ENCODE measurements at places on chromosomes 6 and 20.

GRCh38 chr20:21340991-21341697, 38.0 kb downstream of the XRN2 start:
- no peak for DNase-seq

- no peak for DNase-seq
These were observed 14.4 kb upstream of the RIN2 start for GRCh38 chr20:19743640-19743995.

DNA sequence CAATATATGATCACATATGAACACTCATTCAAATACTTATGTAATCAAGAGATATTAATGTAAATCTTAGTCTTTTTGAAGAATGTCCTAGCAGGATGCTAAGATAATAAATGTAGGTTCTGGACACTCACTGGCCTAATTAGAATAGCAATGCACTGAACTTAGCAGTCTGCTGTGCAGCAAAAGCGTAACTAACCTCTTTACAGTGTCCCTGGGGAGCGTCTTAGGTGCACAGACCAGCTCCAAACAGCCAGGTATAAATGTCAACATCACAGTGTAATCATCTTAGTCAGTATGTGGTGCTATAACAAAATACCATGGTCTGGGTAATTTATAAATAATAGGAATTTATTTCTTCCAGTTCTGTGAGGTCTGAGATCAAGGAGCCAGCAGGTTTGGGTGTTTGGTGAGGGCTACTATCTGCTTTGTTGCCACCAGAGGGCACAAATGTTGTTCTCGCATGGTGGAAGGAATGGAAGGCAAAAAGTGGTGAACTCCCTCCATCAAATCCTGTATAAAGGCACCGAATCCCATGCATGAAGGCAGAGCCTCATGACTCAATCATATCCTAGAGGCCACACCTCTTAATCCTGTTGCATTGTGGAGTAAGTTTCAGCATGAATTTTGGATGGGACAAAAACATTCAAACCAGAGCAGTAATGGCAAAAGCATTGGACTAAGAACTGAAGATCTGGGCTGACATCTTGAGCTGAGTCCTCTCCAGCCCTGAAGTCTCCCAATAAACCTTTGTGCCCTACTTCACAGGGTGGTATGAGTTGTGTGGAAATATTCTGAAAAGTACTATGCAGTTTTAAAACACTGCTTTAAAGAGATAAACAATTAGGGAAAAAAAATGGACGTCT, 41.8 kb upstream of the FOXO3 start:
- DNase-seq, result no peak

DNA sequence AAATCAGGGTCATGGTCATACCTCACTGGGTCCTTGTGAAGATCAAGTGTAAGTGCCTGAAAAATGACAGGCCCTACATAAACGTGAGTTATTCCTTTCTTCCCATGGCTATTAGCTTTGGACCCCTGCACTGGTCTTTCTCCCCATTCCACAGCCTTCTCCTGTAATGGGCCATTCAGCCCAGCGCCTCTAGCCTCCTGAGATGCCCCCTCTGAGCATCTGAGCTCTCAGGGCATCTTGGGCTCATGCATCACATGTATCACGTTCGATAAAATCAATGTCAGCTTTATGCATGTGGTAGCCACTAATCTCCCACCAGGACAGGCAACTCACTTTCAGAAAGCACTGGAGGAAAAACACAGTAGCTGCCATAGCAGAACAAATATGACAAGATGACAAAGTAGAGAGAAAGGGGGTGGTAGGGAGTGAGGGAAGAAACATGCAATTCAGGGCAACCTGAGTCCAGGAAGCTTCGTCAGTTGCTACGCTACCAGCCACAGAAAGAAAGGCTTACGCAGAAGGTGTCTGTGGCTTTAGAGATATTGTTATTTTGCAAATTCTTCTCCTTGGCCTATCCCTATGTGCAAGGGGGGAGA, 498.8 kb downstream of the PTPRT start:
- no peak for DNase-seq

GRCh38 chr20:61835301-61835700, 230.4 kb downstream of the TAF4 start:
- no peak for DNase-seq

DNA sequence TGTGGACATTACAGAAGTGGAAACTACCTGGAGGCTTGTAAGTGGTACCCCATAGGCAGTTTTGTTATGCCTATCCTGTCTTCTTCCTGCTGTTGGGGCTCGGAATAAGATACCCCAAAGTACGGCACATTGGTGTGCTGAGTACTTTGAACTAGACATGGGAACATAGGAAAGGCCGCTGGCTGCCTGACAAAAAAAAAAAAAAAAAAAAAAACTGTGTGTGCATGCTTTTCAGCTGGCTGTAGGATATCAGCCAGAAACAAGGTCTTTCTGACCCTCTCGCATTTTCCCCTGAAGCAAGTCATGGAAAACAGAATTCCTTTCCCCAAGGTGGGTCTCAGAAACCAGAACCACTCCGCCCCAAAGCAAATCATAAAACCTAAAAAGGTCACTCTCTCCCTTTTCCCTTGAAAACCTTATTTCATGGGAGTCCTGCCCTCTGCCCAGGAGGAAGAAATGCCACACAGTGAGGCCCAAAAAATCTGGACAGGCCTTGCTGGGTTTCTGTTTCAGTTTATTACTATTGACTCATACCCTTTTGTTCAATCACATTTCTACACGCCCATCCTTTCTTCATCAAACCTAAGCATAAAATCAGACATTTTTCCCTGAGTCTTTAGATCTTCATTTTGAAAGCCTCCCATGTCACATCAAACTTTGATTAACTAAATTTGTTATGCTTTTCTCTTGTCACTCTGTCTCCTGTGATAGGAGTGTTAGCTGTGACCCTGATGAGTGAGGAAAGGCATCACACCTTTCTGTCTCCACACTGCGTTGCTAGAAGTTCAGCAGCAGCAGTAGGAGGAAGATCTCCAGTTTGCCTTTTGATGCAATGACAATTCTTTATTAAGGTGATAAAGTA, 17.2 kb downstream of the SLC2A12 start:
- no peak for DNase-seq

DNA sequence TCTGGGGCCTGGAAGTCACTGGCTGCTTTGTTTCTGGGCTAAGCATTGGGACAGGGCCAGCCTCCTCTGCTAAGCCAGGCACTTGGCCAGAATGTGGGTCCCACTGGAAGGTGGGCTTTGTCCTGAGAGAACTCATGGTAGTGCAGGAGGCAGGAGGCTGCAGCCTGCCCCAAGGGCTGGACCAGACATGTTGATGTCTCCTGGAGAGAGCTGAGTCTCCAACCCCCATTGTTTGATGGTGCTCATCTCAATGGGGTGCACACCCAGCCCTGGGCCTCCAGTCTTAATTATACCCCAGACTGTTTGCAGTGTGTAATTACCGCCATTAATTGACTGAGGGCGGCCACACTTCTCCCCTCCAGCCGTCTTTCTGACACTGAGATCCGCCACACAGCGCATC, 220.5 kb upstream of the PMEPA1 start:
- DNase-seq, result no peak

DNA sequence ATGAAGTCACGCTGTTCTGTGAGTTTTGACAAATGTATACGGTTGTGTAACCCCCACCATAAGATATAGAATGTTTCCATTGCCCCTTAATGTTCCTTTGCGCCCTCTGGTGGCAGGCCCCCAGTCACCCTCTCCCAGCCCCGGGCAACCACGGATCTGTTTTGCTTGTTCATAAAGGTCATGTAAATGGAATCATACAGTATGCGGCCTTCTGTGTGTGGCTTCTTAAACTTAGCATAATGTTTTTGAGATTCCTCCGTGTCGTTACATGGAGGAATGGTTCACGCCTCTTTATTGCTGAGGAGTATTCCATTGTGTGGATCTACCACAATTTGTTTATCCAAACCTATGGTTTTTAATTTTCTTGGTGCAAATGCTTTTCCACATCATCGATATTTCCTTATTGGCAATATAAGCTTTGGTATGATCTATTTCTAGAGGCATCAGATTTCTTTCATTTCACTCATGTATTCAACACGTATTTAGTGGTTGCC, 28.4 kb downstream of the LYRM2 start:
- DNase-seq, result peak; percentile 58

GRCh38 chr6:142030115-142030619, 102.6 kb upstream of the GJE1 start:
- no peak for DNase-seq

DNA sequence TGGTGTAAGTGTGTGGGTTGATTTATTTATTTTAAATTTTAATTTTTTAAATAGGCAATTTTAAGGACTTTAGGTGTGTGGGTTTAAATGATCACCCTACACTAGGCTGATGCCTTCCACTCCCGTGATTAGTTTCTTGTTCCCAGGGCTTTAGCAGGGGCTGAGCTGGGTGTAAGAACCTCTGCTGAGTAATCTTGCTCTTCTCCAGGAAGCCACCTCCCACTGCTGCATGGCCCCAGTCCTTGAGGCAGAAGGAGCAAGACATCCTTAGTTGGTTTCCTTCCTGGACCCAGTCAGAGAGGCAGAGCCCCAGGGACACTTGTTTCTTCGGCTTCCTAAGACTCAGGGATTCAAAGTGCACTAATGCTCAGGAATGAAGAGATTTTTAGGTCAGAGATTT, 19.8 kb upstream of the CDC5L start:
- no peak for DNase-seq

- DNase-seq, result no peak
These were observed 220.4 kb downstream of the PLCB1 start for GRCh38 chr20:8352486-8352885.

GRCh38 chr6:42441697-42442081, 10.0 kb downstream of the TRERF1 start:
- DNase-seq, result peak; percentile 25

DNA sequence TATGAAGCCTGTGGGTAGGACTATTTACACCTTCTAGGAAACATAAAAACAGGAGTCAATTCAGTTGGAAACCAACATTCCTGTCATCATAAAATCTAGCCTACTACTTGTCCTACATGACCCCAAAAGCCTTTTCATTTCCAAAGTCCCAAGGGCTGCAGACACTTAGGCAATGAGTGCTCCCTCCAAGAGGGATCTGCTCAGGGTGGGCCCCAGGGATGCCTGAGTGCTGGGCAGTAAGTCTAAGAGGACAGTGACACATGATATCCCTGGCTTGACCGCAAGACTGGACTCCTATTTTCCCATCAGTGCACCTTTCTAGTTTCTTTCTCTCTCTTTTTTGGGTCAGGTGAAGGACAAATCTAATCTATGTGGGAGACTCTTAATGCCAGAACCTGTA, 1101.3 kb downstream of the GRIK2 start:
- no peak for DNase-seq

DNA sequence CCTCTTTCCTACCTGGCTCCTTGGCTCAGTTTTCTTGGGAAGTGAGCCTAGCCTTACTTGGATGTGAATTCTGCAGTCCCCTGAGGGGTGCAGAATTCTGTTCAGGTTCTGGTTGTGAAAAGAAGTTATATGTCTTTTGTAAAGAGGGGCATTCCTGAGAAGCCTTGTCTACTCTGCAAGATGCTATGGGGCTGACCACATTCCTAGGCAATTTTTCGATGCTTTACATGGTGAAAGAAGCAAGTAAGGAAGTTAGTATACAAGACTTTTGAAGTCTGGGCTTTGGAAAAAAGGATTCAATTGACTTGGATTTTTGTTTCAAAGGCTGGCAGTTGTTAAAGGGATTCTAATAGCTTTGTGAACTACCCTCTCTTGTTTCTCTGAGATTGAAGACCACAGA, 167.9 kb upstream of the STMND1 start:
- no peak for DNase-seq

- DNase-seq, result no peak
These were observed 70.6 kb downstream of the SHPRH start for GRCh38 chr6:145893586-145893985.

Data from upper lobe of left lung (tissue), 6 donors.